ENCODE measurements at places on chromosomes 16 and 17.

- no peak for DNase-seq
Observed at GRCh38 chr16:56195151-56195550, 3.9 kb downstream of the GNAO1 start.

- no peak for DNase-seq
Observed at GRCh38 chr17:77223642-77224420, 83.1 kb downstream of the SEC14L1 start.

DNA sequence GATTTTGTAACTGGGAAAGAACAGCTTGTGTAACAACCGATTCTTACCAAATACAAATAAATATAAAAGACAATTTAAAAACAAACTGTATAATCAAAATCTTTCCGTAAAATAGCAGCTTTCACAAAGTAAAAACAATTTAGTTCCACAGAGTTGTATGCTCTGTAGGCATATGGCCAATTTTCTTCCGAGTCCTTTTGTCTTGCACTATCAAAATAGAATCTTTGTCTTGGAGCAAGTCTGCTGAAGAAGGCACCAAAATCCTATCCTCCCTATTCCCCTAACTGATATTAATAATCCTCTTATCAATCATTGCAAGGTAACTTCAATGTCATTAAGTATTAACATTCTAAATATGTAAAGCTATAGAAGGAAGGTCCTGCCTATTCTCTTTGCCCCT, 7.6 kb downstream of the THUMPD1 start:
- DNase-seq: no peak

GRCh38 chr17:66549731-66550207, 247.4 kb downstream of the PRKCA start:
- no peak for DNase-seq

- no peak for DNase-seq
Observed at GRCh38 chr17:69724238-69724637, 309.7 kb downstream of the MAP2K6 start.

All from T-cell (primary cell).